ENCODE measurements at places on chromosomes 4 and X.

DNA sequence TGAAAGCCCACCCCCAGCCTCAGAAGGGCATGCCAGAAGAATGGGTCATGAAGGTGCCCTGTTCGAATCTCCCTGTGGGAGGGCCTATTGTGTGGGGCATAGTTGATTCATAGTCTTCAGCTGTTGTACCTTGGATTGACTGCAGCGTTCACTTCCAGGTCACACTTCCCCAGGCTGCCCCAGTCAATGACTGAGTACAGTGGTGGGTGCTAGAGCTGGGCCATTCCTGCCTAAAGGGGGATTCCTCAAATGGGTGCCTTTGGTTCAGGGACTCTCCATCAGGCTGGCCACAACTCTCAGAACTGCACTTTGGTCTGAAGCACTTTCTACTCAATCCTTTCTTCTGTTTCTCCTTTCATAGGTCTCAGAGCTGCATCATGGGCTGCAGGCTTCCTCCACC is 35.0 kb upstream of the RASGEF1B start:
- DNase-seq: no peak

GRCh38 chrX:68532831-68533533 is 34.1 kb downstream of the YIPF6 start:
- DNase-seq: no peak

GRCh38 chr4:3322059-3322550 is 29.3 kb downstream of the RGS12 start:
- peak; percentile 11 for DNase-seq

- DNase-seq: peak; percentile 14
Measured at GRCh38 chr4:139501117-139501516, 47.2 kb downstream of the RAB33B start.

GRCh38 chr4:53168228-53168627 is 197.6 kb downstream of the SCFD2 start:
- DNase-seq: no peak

- DNase-seq: no peak
Measured at GRCh38 chr4:114177628-114178027, 198.2 kb upstream of the ARSJ start.

- no peak for DNase-seq
Measured at GRCh38 chr4:147707892-147708672, 23.8 kb upstream of the ARHGAP10 start.

Measured in AG09309 (cell line).